GF-D8 (cell line): ENCODE measurements at places on chromosomes 7 and 10.

DNA sequence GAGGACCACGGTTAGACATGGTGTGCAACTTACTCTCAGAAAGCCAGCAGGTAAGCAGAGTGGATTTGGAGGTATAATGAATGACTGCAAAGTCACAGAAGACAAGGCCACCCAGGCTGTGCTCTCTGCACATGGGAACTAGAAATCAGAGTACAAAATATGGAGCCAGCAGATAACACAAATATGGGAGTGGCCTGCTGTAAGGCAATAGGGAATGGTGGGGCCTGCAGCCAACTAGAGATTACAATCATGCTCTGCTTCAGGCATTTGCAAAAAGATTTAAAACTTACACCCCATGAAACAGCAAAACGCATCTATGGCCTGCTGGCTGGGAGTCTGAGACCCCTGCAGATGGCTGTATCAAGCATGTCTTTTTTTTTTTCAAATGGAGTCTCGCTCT is 47.0 kb downstream of the RGS10 start:
- no peak for DNase-seq

GRCh38 chr10:96910488-96911395 is 78.6 kb downstream of the LCOR start:
- peak; percentile 10 for DNase-seq

DNA sequence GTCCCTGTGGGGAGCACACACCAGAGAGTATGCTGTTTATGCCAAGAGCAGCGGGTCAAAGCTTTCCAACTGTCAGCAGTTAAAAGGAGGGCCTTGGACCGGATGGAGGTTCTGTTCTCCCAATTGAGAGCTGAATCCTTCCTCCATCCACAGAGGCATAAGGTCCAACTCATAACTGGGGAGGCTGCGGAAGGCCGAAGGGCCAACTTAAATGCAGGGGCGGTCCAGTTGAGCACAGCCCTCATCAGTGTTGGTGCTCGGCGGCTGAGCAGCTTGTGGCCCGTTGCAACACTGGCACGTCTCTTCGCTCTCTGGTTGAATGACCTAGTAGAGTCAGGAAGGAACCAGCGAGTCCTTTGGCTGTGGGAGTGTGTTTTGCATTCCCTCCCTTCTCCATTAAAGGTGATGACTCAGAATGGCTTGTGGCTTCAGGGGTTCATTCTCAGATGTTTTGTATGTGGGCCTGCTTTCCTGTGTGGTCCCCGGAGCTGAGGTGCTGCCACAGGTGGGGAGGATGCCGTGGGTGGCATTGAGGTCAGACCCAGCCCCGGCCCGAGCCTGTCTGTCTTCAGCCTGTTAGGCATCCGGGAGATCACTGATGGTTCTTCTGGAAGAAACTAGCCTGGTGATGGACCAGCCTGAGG is 44.8 kb upstream of the DMBT1 start:
- DNase-seq = no peak

GRCh38 chr7:98733036-98733435 is 116.0 kb downstream of the NPTX2 start:
- no peak for DNase-seq

GRCh38 chr7:116426428-116427156 is 72.9 kb upstream of the CAV2 start:
- DNase-seq = no peak

- no peak for DNase-seq
Measured at GRCh38 chr10:132580617-132581016, 43.0 kb downstream of the INPP5A start.

GRCh38 chr10:30413996-30414576 is 19.9 kb upstream of the MAP3K8 start:
- DNase-seq = peak; percentile 60

DNA sequence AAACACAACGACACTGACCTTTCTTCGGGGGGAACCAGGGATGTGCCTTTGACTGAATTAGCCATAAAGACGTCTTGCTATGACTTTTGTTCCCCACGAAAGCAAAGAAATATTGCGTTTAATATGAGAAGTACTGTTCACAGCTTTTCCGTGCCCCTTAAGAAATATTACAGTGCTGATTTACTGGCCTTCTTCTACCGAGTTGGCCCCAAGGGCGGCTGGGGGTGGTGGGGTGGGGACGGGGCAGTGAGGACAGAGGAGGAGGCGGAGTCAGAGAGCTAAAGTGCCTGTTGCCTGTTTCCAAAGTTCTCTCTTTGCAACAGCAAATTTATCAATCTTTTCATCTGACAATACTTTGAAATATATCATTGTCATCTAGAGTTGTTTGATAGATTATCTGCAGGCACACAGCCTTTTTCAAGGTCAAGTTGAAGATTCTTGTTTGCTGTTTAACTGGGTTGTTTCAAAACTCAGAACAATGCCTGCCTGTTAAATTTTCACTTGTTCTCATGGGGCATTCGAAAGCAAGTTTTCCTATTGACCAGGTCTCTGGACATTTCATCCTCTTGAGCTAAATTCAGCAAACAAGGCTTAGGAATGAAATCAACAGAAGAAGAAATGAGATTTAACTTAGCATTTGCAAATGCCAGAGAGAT is 9.0 kb downstream of the PTF1A start:
- DNase-seq = no peak

GRCh38 chr7:20021066-20021465 is 196.1 kb downstream of the MACC1 start:
- no peak for DNase-seq

DNA sequence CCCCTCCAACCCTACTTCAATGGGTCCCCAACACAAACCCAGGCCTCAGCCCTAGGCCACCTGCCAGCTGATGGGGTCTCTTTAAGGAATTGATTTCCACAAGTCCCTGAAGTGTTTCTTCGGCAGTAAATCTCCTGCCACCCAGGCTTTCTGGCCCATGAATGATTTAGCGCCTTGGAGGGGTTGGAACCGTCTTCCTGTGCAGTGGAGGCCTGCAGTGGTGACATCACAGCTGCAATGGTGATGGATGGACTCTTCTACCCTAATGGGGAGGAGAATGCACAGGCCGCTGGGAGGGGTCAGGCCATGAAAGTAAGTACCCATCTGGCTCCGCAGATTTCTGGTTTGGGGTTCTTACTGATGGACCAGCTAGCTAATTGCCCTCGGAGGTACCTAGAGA is 163.8 kb downstream of the UBE2H start:
- no peak for DNase-seq

GRCh38 chr7:46653848-46654247 is 732.8 kb upstream of the IGFBP3 start:
- no peak for DNase-seq

GRCh38 chr7:83271212-83272099 is 108.8 kb upstream of the PCLO start:
- no peak for DNase-seq

DNA sequence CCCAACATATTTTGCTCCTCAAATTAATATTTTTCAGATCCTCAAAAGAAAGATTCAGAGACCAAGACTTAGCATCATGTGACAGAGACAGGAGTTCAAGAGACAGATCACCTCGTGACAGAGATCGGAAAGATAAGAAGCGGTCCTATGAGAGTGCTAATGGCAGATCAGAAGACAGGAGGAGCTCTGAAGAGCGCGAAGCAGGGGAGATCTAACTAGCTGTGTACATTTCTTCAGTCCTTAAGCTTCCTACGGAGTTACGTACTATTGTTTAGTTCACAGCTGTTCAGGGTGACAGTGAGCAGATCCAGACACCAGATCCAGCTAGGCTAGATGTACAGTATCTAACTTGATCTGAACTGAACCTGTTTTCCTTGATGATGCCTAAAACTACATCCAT is 61.3 kb downstream of the KLRG2 start:
- DNase-seq = no peak

DNA sequence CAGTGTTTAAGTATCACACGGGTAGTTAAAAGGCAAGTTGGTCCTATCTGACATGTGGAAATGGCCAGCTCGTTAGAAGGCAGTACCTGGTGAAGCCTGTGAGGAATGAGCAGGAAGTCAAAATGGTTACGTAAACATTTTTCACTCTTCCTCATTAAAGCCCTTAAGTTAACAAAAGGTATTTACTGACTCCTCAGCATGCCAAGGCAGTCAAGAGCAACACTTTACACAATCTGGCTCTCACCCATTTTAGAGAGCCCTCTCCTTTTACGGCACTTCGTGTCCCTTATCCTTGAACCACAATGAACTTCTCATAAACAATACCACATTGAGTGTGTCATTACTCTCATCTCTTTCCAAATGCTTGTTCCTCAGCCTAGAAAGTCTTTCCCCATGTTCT is 11.0 kb upstream of the RSBN1L start:
- no peak for DNase-seq
